Stimulated activated CD4-positive, alpha-beta T cell treated with anti-CD3 and anti-CD28 coated beads, Interleukin-1b, Interleukin-23, amount 100 ng/mL, for 48 hours (primary cell): ENCODE measurements at places on chromosomes 5 and 9.

DNA sequence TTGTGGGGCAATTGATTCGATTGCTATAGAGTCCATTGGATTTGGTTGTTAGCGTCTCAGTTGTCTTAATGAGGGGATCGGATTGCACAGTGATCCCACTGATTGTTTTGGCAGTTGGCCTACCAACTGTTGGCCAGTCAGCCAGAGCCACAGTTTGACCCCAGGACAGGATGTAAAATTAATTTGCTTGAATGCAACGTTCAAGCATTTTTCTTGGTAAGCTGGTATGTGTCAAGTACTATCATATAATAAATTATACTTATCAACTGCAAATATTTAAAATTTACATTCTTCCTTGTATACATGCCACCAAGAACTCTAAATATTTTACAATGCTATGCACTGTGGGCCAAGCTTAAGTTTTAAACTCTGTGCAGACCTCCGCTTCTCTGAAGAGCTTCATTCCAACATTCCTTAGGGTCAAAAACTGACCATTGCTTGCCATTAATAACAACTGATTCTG lies 80.4 kb upstream of the OSMR start:
- no peak for DNase-seq

DNA sequence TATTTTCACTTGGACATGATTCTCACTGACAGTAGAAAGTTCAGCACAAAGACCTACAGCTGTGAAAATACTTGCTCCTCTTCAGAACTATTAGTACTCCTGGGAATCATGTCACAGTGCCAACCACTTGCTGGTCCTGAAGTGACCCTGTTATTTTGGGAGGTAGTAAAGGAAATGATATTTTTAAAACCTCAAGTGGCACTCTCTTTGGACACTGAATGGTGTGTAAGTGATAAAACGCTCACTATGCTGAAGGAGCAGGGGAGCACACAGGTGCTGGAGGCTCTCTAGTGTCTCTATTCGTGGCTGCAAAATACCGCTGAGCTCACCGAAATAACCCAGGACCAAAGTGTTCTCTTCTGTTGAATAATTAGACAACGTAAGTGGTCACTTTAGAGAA lies 76.9 kb upstream of the SPATA31D4 start:
- no peak for DNase-seq

- no peak for DNase-seq
Observed at GRCh38 chr9:125534971-125535701, 171.9 kb downstream of the MAPKAP1 start.

GRCh38 chr5:61084658-61085057 lies 77.6 kb downstream of the SMIM15 start:
- DNase-seq: no peak

DNA sequence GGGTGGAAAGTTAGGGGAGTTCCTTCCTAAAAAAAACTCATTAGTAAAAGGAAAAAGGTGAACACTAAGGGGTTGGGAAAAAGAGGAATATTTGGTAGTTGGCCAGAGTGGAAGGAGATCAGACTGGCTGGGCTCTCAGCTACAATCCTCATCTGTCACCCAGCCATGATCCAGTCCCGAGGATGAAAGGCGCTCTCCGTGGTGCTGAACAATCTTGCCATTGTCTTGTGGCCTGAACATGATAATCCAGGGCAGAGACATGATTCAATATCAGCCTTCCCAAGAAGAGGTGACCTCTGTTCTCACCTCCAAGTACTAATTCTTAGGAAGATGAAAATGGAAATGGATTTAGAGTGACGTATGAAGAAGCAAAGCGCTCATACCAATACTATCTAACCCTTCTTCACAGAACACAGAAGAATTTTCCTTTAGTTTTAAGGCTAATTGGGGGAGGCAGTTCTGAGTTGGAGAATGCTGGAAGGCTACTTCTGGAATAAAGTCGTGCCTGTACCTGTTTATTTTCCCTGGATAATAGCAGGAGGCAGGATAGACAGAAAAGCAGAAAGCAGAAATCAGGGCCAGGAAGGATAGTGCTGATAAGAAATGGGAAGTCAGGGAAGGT lies 36.6 kb upstream of the MYORG start:
- no peak for DNase-seq

- peak; percentile 16 for DNase-seq
Observed at GRCh38 chr5:95715799-95716461, 15.2 kb upstream of the RHOBTB3 start.

GRCh38 chr9:133788819-133789717 lies 50.9 kb upstream of the SARDH start:
- DNase-seq: no peak

- DNase-seq: no peak
Observed at GRCh38 chr5:149242339-149242738, 29.3 kb upstream of the AFAP1L1 start.

GRCh38 chr5:18807256-18808149 lies 1173.2 kb downstream of the TAF11L14 start:
- DNase-seq: no peak

DNA sequence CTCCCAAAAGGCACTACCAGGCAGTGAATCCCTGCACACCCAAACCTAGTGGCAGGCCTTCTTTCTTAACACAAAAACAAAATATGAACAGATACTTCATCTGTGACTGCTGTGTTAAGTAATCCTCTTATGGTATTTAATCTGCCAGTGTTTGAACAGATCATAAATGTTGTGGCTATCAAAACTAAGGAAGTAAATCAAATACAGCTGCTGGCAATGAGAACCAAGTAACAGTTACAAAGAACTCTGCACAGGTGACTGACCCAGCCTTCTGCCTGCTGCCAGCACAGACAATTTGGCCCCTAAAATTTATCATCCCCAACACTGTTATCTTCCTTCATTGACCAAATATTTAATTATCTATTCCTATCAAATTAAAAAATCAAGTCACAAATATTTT lies 78.0 kb downstream of the GNAQ start:
- DNase-seq: no peak

DNA sequence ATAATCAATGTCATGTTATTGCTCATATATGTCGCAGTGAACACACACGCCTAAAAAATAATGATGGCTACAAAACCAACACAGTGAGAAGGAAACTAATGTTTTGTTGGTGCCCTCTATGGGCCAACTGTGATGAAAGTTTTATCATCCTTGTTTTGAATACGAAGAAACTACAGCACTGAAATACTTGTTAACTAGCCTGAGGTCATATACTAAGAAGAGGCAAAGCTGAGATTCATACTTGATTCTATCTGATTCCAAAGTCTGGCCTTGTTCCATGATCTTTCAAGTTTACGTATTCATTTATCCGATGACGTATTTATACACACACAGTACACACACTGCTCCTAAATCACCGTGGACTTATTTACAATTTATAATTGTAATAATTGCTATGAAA lies 16.1 kb upstream of the DRD1 start:
- DNase-seq: no peak

GRCh38 chr5:157594675-157595459 lies 19.3 kb upstream of the ADAM19 start:
- no peak for DNase-seq

- no peak for DNase-seq
Observed at GRCh38 chr5:42854795-42855194, 43.1 kb upstream of the SELENOP start.

GRCh38 chr5:54738973-54739367 lies 221.4 kb downstream of the SNX18 start:
- DNase-seq: no peak

DNA sequence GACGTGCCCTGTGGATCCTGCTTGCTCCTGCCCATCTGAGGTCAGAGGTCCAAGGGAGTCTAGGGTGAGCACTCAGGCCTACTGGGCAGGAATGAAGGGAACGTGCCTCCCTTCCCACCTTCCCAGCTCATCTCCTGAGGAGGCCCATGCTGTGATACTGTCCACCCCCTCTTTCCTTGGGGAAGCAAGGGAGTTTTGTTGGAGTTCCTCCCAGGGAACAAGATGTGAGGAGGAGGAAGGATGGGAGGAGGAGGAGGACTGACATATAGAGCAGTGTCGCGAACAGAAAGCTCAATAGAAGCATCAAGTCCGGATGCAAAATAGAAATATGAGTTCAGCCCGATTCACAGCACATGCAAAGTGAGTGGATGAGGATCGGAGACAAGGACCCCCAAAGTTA lies 41.0 kb downstream of the SLC6A7 start:
- no peak for DNase-seq

DNA sequence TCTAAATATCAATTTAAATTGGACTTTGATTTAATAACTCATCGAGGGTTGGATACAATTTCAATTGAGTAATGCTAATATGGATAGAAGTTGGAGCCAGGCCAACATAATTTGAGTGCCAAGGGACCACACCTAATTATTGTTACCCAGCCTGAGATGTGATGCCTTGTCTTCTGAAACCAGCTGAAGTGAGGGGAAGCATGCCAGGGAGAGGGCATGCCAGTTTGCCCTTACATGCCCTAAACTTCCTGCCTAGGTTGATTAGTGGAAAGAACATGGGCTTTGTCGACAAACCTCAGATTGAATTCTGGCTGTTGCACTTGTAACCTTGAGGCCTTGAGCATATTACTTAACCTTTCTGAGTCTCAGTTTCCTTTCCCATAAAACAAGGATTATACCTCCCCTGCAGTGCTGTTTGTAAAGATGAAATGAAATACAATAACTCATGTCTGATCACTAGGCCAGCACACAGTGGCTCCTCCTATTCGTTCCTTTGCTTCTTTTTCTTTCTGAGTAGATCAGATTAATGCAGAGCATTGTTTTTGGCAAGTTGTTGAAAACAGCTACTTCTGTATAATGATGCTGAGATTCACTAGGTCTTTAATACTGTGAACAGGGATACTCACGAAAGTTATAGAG lies 412.8 kb downstream of the TLE4 start:
- no peak for DNase-seq

DNA sequence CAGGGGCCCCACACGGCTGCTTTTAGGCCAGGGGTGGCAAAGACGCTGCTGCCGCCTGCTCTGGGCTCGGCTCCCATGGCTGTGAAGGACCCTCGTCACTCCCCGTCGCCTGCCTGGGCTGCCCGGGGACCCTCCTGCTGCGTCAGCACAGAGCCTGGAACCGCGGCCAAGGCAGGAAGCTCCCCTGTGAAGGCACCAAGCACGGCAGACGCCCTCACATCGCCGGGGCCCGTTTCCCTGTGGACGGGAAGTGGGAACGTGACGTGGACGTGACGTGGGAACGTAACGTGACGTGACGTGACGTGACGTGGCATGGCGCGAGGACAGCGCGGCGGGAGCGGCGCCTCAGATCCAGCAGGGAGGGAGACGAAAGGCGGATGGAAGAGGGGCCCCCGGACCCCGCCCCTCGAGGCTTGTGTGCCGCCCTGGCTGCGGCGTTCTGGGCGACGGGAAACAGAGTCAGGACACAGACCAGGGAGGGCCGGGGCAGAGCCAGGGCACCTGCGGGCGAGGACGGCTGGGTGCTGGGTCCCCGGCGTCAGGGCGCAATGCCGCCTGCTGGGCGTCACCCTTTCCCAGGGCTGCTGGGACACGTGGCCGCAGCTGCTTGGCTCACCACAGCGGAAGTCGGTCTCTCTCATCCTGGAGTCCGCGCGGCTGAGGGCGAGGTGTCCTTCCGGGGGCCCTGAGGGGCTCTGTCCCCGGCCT lies 53.1 kb downstream of the MRPL36 start:
- DNase-seq: no peak

DNA sequence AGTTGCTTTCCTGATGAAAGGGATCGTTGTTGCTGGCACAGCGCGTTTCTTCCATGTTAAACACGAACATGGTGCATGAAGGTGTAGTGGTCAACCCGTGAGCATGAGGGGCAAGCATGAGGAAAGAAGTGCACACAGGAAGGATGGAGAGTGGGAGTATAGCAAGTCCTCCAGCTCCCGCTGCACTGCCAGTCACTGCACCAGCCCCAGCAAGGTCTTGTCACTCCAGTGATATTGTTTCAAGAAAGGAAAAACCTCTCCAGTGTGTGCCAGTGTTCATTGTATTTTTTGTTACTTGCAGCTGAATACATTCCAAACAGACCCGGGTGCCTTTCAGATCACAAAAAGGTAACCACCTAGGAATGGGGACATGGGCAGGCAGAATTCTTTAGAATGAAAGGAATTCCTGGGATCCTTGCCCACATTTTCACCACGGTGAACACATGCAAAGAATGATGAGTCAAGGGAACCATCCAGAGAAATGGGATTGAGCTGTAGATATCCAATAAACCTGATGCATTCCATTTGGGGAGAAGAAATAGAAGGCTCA lies 186.3 kb downstream of the AOPEP start:
- DNase-seq: no peak

DNA sequence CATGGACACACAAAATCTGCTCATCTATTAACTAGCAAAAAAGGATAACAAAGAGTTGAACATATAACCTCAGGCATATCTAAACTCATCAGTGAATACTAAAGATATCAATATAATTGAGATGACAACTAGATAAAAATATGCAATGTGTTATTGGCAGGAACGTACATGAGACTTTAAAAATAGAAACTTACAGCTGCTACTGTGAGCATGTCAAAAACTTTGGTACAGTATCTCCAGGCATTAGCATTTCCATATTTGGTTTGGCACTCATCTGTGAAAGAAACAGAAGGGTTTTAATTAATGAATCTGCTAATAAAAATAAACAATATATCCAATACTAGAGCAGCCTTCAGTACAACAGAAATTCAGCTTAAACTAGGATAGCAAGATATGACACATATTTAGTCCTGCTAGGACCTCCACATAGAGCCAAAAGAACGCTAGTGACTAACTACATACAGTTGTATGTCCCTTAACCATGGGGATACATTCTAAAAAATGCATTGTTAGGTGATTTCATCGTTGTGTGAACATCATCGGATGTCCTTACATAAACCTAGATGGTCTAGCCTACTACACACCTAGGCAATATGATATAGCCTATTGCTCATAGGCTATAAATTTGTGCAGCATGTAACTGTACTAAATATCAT lies 10.5 kb upstream of the SCAI start:
- DNase-seq: no peak

- DNase-seq: no peak
Observed at GRCh38 chr5:164148292-164148691, 642.9 kb downstream of the MAT2B start.

- DNase-seq: no peak
Observed at GRCh38 chr5:37121027-37121426, 128.1 kb downstream of the CPLANE1 start.

GRCh38 chr5:54804521-54804920 lies 180.9 kb downstream of the ESM1 start:
- DNase-seq: no peak

- no peak for DNase-seq
Observed at GRCh38 chr9:119086590-119086989, 282.6 kb downstream of the BRINP1 start.

- DNase-seq: no peak
Observed at GRCh38 chr9:91341258-91341746, 20.4 kb downstream of the AUH start.

GRCh38 chr5:138354926-138355378 lies 2.5 kb downstream of the KDM3B start:
- peak; percentile 73 for DNase-seq

- DNase-seq: no peak
Observed at GRCh38 chr5:128053291-128053954, 30.1 kb upstream of the SLC12A2 start.
